DND-41 (cell line): ENCODE measurements at places on chromosomes 12 and 14.

- no peak for DNase-seq
Measured at GRCh38 chr12:41188058-41188840, at the start of gene PDZRN4. TSS of gene PDZRN4 (plus strand) at chr12:41188320.

GRCh38 chr12:16349131-16349460 is 1.7 kb downstream of the MGST1 start:
- no peak for DNase-seq

DNA sequence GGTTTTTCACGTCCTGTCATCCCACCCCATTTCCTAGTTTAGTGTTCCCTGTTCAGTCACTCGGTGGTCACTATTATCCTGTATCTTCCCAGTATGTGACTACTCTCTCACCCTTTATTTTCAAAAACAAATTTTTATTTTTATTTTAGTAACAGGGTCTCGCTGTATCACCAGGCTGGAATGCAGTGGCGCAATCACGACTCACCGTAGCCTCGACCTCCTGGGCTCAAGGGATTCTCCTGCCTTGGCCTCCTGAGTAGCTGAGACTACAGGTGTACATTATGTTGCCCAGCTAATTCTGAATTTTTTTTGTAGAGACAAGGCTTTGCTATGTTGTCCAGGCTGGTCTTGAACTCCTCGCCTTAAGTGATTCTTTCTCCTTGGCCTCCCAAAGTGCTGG is 20.1 kb upstream of the PRICKLE1 start:
- DNase-seq: no peak

DNA sequence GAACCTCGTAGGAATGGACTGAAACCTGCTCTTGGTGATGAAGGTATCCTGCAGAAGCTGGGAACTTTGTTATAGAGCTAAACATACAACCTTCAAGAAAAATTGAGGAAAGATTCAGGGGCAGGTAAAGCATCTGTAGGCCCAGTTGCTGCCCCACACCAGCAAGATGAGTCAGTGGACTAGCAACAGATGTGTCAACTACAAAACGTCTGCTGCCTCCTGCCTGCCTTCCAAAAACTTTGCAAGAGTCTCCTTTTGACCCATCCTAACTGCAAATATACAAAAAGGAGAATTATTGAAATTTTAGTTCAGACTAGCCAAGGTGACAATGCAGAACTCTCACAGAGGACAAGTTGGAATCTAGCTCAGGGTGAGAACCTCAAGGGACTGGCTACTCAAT is 60.9 kb upstream of the TMTC1 start:
- no peak for DNase-seq

DNA sequence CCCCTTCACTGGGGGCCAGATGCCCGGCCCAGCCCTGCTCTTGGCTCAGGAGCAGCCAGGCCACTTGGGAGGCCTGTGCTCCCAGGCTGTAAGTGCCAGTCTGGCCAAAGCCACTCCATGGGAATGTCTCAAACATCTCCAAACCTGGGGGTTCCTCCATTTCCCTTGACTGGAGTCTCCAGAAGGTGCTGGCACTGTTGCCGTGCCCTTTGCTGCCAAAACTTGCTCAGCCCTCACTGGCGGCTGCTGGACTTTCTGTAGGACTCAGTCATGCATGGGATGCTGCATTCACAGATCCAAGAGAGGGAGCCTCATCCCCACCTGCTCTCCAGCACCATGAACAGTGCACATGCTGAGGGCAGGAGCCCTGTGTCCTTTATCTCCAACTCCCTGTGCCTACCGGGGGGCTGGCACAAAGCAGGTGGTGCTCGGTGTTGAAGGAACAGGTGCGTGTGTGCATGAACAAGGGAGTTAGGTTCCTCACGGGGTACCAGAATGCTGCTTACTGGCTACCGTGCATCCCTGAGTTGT is 9.6 kb upstream of the OTUB2 start:
- no peak for DNase-seq

- DNase-seq: no peak
Measured at GRCh38 chr12:108802101-108802961, 55.1 kb downstream of the SSH1 start.

DNA sequence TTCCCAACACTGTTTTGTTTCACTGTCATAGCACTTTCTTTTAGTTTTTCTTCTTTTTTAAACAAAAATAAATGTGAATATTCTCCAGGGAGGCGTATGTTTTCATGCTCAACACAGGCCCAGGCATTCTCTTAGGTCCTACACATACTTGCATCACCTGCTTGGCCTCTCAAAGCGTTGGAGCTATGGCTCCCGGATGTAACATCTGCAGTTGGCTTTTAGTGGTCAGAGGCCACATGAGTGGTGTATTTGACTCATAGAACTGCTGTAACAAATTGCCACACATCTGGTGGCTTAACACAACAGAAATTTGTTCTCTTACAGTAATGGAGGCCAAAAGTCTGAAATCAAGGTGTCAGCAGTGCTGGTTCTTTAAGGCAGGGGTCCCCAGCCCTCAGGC is 44.6 kb upstream of the VRK1 start:
- no peak for DNase-seq

- peak; percentile 69 for DNase-seq
Measured at GRCh38 chr12:58540480-58541299, 379.6 kb downstream of the LRIG3 start.

DNA sequence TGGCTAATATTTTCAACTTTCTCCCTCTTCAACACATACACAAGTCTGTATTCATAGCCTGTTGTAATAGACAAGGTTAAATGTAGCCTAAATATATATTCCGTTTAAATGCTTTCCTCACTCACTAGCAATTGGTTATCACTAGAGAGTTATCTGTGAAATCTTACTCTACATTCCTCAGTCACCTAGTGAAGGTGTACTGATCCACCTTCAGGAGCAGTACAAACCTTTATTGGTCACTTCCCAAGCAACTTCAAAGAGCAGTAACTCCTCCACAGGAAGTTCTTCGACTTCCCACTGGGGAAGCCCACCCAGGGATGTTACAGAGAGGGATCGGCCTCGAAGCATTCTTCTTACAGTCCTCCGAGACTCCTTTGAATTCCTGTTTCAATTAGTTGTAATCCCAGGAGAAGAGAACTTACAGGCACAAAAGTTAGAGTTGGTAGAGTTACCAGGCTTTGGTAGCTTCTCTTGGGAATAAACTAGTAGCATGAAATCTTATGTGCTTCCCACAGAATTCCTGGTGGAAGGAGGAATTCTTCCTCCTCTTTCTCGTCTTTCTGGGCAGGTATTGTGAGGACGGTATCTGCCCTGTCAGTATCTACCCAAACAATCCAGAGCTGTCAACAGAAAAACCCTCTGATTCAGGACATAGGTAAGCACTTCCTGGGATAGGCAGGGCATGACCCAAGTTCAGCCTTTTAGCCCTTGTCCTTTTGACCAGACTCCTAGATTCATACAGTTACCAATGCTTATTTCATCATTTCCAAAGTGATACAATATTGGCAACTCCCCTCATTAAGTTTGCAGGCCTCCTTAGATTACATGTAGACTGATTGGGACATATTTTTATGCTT is at the start of gene GYS2:
GYS2 (minus strand) TSS at position 603 of the 857 bp plus-strand sequence; CDS start at position 348, 255 bp downstream.
- no peak for DNase-seq

DNA sequence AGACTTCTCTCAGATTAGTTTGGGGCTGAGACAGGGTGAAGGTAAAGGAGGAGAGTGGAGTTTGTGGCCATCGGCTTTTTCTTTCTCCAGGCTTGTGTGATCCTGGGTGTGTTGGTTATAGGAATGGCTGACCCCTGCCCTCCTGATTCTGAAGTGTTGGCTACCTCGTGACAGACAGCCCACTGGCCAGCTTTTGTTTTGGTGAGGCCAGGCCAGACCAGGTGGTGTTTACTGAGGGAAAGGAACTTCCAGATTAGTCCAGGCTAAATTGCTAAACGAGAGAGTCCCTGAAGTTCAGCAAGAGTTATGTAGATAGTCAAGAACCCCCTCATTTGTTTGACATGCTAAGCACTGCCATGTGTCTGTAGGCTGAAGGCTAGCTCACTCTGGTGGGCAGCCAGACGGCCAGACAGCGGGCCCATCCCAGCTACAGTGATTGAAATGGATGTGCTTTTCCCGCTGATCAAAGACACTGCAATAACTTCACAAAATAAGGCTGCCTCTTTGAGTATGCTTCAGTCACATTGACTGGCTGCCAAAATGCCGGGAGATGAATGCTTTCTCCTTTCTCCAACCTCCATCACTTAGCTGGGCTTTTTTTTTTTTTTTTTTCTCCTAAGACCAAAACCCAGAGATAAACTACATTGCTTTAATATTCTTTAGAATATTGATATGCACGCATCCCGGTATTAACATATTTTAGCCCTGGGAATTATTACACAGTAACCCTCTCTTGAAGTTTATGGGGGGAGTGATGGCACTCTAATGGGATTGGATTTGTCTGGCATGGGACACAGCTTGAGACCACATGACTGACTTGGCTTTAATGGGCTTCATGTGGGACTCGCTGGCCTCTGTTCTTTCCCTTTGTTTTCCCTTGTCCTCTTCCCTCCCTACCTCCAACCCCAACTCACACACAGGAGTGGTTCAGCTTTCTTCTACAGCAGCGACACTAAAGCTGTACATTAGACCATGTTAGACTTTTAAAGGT is 76.9 kb downstream of the SMOC1 start:
- no peak for DNase-seq
